ENCODE measurements at places on chromosomes 2 and 18. TPM values are rescaled to one million over a fixed set of nuclear protein-coding genes. Genes with fewer than 3 reads are reported as not detected.

Gene CDH19
- not detected for total RNA-seq

Gene STARD6
- total RNA-seq, result 0.46 TPM

Gene CEBPZOS
- total RNA-seq, result 33.7 TPM

Gene RIT2
- total RNA-seq, result not detected

Gene C2orf66
- not detected for total RNA-seq

DNA sequence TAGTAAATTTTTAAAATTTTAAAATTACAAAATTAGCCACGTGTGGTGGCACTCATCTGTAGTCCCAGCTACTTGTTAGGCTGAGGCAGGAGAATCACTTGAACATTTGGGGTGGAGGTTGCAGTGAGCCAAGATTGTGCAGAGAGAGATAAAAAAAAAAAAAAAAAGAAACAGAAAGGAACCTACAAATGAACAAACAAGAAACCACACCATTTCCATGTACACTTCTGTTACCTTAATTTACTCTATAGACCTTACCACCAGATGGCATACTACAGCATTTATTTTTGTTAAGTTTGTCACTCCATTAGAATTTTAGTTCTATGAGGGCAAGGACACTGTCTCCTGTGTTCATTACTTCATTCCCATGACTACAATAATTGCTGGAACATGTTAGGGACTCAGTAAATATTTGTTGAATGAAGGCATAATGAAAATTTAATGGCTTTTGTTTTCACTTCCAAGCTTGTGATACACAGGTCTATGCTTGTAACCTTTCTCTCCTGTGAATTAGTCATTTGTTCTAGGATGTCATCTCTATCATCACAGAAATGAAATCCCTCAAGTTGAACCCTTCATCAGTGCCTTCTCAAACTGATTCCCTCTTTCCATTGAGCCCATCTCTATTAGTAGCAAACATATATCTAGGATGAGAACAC is 76.0 kb downstream of the ARHGAP15 start:
- peak; percentile 34 for DNase-seq

DNA sequence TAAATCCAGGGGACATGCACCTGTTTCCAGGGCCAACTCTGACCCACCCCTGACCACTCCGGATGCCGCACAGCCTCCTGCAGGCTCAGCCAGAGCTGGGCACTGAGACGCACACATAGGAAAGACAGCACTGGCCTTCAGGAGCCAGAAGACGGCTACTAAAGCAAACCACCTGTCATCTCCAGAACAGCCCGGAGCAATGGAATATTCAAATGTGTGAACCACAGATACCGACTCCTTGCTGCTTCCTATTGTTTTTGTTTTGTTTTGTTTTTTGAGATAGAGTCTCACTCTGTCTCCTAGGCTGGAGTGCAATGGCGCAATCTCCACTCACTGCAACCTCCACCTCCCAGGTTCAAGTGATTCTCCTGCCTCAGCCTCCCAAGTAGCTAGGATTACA is 94.0 kb downstream of the LAMA1 start:
- DNase-seq, result no peak

DNA sequence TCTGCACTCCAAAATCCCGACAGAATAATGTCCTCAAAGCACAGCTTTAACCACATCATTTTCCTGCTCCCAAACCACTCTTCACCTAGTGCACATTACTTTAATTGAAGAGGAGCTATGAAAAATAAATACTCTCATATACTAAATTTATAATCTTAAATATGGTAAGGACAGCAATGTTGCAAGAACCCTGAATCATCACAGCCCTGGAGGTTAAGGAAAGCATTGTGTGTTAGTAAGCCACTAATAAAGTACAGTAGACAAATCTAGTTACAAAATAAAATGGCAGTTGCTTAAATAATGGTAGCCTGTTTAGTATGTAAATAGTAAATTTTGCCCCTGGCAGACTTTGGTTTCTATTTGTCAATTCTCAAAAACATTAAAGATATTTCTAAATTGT is 27.0 kb upstream of the CCDC178 start:
- no peak for DNase-seq

DNA sequence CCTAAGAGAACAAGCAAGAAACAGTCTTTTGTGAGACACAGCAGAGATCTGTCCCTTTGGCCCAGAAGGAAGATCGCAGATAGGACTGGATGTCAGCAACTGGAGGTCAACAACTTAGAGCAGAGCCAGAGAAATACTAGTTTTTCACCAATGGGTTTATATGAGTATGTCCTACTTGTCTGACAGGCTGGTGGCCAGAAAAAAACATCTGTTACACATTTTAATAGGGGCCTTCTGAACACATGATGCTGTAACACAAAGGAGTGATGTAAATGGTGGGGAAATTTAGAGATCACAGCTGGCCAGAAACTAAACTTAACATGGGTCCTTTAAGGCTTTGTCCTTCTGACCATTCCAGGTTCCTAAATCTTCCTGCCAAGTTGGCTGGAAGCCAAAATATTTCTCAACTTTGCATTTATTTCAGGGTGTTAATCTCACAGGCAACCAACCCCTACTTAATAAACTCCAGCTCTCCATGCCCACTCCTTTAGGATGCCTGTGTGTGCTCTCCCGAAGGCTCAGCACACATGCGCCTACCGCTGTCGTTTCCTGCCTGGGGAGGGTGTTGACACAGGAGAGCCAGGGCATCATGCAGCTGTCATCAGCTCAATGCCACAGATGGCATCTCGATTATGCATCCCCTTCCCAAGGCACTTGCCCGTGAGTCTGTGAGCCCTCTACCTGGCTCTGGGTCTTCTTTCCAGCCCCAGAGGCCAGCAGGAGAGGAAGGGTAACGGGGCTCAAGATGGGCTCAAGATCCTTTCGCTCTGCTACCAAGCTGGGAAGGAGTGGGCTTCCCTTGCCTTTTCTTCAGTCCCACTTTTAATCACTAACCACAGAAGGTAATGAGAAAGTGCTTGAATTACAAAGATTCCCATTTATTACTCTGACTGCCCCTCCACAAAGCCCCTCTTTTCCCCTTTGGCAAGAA is 252.5 kb downstream of the ETAA1 start:
- no peak for DNase-seq

GRCh38 chr2:54708584-54709335 is 14.7 kb upstream of the EML6 start:
- peak; percentile 40 for DNase-seq

DNA sequence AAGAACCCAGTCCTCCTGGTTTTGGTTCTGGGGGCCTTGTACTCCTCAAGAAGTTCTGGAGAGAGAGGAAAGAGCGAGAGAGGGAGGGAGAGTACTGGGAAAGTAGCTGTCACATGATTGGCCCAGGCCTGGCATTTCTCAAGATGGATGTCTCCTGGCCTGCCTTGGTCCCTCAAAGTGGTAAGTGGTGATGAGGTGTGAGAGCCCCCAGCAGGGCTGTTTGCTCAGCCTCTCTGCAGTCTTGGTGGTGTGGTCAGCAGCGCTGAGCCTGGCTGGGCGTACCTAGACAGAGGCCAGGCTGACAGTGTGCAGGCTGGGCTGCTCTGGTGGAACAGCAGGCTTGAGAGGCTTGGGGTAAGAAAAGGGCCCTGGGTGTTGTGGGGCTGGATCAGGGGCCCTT is 2.5 kb downstream of the SPEG start:
- DNase-seq, result no peak
